ENCODE measurements at places on chromosomes 5 and 9.

DNA sequence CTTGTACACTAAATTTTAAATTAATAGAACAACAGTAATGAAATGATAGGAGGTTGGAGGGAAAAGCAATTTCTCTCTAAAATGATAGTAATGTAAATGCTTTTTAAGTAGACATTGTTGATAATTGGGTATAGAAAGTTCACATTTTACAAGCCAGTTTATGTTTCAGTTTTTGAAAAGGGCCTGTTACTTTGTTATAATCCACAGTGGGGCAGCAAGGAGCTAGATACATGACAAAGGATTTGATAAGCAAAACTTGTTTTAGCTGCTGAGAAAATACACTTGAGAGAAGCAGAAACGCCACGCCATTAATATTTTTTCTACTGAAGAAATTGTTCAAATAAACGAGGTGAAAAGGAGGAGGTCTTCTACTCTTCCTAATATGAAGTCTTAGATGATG, 30.2 kb downstream of the SREK1 start:
- no peak for DNase-seq

DNA sequence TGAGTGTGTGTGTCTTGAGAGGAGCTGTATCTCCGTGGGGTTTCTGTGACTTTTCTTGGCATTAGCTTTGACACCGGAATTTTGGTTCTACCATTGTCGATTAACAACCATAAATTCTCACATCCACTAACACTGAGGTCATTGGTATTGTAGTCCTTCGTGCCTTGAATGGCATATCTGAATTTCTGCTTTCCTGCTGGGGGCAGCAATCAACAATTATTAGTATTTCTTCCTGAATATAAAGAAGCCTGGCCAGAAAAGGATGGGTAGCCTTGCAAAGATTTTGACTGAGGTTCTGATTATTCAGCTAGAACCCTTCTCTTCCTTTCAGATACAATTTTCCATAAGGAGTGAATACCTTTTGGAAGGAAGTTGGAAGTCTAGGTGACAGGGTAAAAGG, 33.5 kb upstream of the SHOC1 start:
- no peak for DNase-seq

DNA sequence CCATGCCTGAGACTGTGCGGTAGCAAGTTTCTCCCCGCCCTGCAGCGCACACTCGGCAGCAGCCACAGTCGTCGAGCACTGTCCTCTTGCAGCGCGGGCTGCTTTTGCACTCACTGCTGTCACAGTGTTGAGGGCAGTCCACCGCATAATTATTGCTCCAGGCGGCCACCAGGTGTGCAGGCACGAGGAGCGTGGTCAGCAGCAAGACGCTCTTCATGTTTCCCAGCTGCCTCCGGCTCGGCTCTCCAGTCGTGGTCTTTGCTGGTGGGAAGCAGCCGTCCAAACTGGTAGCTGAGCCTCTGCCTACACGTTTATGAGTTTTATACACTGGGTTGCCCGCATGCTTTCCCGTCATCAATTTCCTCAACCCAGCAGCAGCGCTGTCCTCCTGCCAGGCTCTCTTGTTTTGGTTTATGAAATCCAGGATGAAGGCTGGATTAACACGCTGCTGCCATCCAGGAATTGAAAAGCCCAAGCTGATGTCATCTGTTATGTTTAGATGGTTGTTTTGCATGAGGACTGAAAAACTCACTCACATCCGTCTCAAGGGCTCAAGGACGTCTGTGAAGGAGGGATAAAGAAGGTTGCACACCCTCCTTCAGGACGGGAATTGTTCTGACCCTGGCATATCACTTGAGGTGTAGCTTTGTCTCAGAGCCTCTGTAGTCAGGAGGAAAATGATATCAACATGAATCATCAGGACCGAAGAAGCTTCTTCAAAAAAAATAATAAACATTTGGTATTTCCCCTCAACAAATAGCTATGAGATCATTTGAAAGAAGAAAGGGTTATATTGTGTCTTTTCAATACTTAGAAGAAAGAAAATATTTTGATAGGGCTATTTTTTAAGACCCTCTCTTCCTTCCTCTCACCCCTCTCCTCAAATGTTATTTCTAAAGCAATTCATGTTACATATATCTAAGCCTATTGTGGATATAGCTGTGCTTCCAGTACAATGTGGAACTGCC, at the start of gene ESM1:
TSS of gene ESM1 (minus strand) at position 293 of the 968 bp plus-strand sequence. CDS start at position 217, 76 bp downstream.
- DNase-seq = no peak

GRCh38 chr9:19809422-19810269, 20.8 kb upstream of the SLC24A2 start:
- DNase-seq = no peak

DNA sequence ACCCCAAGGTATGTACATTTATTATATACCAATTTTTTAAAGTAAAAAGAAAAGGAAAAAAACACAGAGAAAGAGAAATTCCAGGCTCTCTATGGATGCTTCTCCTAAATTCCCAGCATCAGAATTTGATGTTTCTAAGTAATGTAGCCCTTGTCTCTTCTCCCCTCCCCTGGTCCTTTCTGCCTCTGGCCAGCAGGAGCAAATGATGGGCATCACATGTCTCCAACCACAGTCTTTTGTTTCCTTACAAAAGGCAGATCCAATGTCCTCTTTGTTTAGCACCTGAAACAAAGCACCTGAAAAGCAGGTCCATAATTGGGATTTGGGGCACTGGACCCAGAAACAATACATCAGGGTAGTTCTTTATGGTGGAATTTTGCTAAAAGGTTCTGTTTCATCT, 50.4 kb upstream of the APC start:
- no peak for DNase-seq

- peak; percentile 28 for DNase-seq
Measured at GRCh38 chr5:89232139-89232603, 349.2 kb upstream of the MEF2C start.

DNA sequence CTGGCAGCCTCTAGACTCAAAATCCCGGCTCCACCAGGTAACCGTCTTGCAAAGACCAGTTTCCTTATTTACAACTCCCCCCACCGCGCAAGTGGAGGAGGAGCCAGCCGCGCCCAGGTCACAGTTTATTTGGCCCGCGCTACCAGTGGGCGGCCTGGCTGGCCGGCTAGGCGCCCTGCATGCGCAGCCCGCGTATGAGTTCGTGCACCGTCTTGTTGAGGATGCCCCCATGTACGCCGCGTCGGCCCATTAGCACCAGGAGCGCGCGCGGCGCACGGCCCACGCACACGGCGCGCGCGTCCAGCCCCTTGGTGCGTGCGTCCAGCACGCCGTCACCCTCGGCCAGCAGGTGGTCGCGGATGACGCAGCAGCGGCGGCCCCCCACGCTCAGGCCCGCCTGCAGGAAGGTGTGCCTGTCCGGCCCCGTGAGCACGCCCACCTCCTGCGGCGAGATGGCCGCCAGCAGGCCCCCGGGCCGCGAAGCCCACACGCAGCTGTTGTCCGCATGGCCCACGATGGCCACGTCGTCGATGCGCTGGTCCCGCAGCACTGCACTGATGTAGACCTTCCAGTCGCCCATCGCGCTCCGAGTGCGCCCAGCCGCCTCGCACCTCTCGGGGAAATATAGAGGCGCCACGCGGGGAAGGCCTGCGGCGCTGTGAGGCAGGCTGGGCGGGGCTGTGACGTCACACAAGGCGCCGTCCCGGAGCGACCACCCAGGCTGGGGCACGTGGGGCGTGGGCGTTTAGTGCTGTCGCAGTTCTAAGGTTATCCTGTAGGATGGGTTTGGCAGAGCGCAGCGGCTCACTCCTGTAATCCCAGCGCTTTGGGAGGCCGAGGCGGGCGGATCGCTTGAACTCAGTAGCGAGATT, at the start of gene PFN3:
TSS of gene PFN3 (minus strand) at position 665 of the 872 bp plus-strand sequence. CDS start at position 580, 85 bp downstream.
- DNase-seq = no peak

DNA sequence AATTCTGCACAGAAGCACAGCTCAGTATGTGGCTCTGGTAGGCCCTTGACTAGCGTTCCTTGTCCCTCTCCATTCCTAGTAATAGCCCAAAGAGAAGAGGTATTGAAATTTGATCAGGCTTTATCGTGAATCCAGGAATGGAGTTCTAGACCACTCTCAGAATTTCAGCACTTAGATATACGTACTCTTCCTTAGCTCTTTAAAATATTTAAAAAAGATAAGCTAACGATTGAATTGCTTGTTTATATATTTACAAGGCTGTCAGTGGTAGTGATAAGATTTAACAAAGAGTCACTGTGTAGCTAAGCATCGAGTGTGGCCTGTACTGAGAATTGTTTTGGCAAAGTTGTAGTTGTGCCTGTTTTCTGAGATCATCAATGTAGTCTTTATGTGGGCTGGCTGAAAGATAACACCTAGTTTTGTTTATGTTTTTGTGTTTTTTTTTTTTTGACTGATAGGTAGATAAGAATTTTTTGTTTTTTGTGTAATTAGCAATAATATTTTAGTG, 2.5 kb downstream of the KIAA1958 start:
- DNase-seq = no peak

GRCh38 chr5:178306430-178307225, 74.0 kb upstream of the PHYKPL start:
- DNase-seq = no peak

DNA sequence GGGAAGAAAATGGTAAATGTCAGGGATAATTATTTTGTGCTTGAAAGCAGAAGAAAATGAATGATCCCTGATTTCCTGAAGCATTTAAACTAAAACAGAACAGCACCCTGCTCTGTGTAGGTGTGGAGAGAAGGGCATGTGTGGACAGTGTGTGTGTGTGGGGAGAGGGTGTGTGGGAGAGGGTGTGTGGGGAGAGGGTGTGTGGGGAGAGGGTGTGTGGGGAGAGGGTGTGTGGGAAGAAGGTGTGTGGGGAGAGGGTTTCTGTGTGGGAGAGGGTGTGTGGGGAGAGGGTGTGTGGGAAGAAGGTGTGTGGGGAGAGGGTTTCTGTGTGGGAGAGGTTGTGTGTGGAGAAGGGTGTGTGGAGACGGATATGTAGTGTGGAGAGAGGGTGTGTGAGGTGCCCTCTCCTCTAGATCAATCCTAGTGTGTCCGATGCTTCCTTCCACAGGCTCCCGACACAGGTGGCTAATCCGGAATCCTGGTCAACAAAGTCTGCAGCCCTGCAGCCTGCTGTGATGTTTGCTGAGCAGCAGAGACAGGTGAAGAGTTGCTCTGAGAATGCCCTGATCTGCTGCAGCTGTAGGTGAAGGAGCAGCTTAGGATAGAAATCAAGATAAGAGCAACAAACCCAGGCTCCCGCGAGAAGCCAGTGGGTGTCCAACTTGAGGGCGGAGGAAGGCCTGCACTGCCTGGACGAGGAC, 15.5 kb downstream of the IRX4 start:
- no peak for DNase-seq

GRCh38 chr9:32716425-32716824, 66.9 kb upstream of the TMEM215 start:
- no peak for DNase-seq

- DNase-seq = no peak
Measured at GRCh38 chr9:108860354-108860753, 1.7 kb upstream of the ACTL7A start.

- no peak for DNase-seq
Measured at GRCh38 chr9:81579381-81579780, 110.0 kb downstream of the TLE1 start.

DNA sequence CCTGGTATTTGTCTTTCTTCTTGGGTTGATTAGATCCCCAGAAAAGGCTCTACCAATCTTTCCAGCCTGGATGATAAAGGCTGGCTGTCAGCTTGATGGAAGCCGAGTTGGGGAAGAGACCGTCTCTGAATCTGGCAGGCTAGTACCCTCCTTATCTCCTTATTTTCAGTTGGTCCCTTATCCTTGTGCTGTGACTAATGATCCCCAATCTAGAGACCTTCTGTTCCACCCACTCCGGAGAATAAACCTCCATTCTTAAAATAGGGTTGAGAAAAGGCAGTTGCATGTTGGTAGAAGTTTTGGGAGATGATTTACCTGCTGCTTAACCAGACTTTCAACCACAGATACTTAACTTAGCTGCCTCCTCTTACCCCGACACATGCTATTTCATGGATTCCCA, 52.3 kb downstream of the PRKACG start:
- no peak for DNase-seq

DNA sequence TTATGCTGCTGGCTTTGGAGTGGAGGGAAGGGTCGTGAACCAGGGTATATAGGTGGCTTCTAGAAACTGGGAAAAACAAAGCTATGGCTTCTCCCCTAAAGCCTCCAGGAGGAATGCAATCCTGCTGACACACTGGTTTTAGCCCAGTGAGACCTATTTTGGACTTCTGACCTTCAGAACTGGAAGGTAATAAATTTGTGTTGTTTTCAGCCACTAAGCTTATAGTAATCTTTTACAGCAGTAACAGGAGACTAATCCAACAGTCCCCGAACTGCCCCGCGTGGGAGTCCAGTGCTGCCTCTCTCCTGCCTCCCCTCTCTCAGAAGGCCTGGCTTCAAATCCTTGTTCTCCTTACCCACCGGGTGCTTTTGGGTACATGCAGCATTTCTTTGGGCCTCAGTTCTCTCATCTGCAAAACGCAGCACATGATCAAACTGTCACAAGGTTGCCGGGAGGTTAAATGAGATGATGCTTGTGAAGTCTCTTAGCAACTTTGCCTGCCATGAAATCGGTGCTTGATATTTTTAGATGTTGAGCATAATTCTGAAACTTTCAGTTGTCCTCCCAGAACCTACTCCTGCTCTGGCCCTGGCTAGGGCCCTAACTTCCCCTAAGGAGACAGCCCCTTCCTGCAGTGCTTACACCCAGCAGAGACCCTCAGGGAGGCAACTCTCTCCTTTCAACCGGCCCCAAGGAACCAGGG, 127.3 kb upstream of the BOD1 start:
- no peak for DNase-seq

- DNase-seq = no peak
Measured at GRCh38 chr9:30244877-30245276, 2139.6 kb upstream of the ACO1 start.

- no peak for DNase-seq
Measured at GRCh38 chr9:107337676-107338590, 54.9 kb downstream of the RAD23B start.

DNA sequence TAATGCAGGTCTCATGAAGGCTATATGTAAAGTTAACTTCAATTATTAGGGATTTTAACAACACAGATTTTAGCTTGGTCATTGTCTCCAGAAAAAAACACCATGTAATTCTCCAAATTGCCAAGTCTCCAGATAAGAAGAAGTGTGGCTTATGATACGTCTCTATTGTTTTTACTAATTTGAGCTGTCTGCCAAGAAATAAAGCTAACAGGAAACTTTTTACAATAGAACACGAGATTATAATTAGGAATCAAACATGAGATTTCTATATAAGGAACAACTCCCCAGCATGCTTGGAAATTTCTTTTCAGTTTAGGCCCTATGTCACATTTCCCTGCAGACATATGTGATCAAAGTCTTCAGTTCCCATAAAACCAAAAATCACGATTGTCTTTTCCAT, 142.7 kb downstream of the MCTP1 start:
- no peak for DNase-seq

GRCh38 chr5:113067635-113068344, 91.2 kb downstream of the DCP2 start:
- DNase-seq = no peak

- DNase-seq = no peak
Measured at GRCh38 chr9:70983723-70984295, 137.6 kb downstream of the TRPM3 start.

- no peak for DNase-seq
Measured at GRCh38 chr5:140018096-140018481, 25.0 kb downstream of the NRG2 start.

DNA sequence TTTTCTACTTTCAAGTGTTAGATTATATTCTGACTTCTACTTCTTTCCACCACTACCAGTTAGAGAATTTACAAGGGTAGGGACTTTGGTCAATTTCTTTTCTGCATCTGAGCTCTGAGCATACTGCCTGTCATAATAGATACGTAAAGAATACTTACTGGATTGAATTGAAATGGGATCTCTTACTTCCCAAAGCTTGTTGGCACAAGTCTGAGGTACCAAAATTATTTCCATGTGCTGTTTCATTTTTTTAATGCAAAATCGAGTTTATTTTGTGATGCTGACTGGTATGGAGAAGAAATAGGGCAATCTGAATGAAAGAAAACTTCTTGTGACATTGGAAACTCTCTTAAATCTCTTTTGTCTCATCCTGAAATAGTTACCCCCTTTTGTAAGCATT, 428.9 kb downstream of the SPATA31D1 start:
- no peak for DNase-seq

Measured in activated CD4-positive, alpha-beta T cell treated with anti-CD3 and anti-CD28 coated beads, Interleukin-2, amount 50 U/mL, for 16 hours (primary cell).